Adrenal gland (tissue), 19 donors: ENCODE measurements at places on chromosomes 6 and 20. TPM values are rescaled to one million over a fixed set of nuclear protein-coding genes. Genes with fewer than 3 reads are reported as not detected.
A peak's percentile ranks its signal among the peaks of the same experiment; 100 is the strongest.

The MAP7 gene
- 4.7 TPM for polyA plus RNA-seq

GRCh38 chr6:17161076-17161475 lies 59.2 kb downstream of the STMND1 start:
- no peaks in the 10 kb centered on the region for H3K4me1 ChIP-seq
- no peak overlapping the region for H3K4me3 ChIP-seq
- H3K36me3 ChIP-seq = no peaks in the 10 kb centered on the region
- DNase-seq = no peak
- H3K27ac ChIP-seq = no peak overlapping the region
- no peaks in the 10 kb centered on the region for H3K27me3 ChIP-seq

DNA sequence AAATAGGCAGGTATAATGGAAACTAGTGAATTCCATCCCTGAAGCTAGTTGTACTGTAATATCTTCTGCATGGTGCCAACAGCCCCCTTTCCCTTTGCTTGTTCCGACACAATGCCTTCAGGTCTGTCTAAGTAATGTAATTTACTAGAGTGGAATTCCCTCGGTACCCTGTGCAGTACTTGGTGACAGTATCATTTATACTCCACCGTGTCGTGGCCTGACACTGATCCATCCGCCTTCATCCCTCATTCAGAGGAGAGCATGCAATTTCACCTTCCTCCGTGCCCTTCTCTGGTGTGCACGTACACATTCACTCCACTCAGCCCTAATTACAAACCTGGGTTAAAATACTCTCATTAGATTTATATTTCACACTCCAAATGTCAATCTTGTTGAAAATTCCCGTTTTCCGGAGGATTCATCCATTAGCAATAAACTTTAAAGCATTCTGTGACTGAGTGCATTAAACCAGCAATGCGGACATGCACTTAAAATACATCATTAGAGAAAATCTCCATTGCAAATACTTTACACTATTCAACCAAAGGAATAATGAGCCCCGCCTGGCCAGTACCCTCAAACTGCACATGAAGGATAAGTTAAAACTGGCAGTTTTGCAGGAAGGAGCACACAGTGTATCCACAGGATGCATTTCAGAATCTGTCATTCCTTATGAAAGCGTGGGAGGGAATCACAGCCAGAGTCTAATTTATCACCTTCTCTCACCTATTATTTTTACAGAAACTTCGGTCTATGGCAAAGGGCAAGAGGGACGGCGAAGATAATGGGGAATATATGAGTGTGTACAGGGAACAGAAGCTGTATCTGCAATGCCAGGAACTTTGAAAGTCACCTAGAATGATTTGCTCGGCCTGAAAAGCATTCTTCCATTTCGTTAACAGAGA lies 182.5 kb downstream of the GJA10 start:
- no peak for DNase-seq
- no peaks in the 10 kb centered on the region for H3K27me3 ChIP-seq
- H3K36me3 ChIP-seq = no peaks in the 10 kb centered on the region
- no peak overlapping the region for H3K27ac ChIP-seq

The MLN gene
- not detected for polyA plus RNA-seq

- no peak for DNase-seq
- H3K27me3 ChIP-seq = peaks cover 14% of the 10 kb centered on the region
- H3K4me3 ChIP-seq = peak overlapping the region; percentile 55
- peaks cover 8% of the 10 kb centered on the region for H3K4me1 ChIP-seq
Measured at GRCh38 chr6:44297063-44298038, 15.8 kb downstream of the AARS2 start.

GRCh38 chr6:10421158-10421920 lies 6.5 kb upstream of the TFAP2A start:
- H3K4me3 ChIP-seq = no peak overlapping the region
- H3K27ac ChIP-seq = no peak overlapping the region
- H3K4me1 ChIP-seq = peaks cover 13% of the 10 kb centered on the region
- no peaks in the 10 kb centered on the region for H3K36me3 ChIP-seq
- DNase-seq = no peak

DNA sequence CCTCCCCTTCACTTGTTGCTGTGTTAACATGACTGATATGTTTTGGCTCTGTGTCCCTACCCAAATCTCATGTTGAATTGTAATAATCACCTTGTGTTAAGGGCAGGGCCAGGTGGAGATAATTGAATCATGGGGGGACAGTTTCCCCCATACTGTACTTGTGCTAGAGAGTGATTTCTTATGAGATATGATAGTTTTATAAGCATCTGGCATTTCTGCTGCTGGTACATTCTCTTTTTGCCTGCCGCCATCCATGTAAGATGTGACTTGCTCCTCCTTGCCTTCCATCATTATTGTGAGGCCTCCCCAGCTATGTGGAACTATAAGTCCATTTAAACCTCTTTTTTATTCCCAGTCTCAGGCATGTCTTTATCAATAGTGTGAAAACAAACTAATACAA lies 185.0 kb downstream of the TBX18 start:
- H3K4me1 ChIP-seq = no peaks in the 10 kb centered on the region
- no peaks in the 10 kb centered on the region for H3K36me3 ChIP-seq
- no peaks in the 10 kb centered on the region for H3K27me3 ChIP-seq
- DNase-seq = no peak

The OXT gene
- polyA plus RNA-seq = 20.5 TPM

GRCh38 chr20:59331721-59332329 lies 31.4 kb downstream of the EDN3 start:
- no peak overlapping the region for H3K4me3 ChIP-seq
- H3K27me3 ChIP-seq = no peaks in the 10 kb centered on the region
- DNase-seq = no peak
- no peaks in the 10 kb centered on the region for H3K4me1 ChIP-seq
- no peak overlapping the region for H3K27ac ChIP-seq
- H3K36me3 ChIP-seq = no peaks in the 10 kb centered on the region

The TGM3 gene
- 0.13 TPM for polyA plus RNA-seq
